ENCODE measurements at places on chromosomes 4 and X.
A peak's percentile ranks its signal among the peaks of the same experiment; 100 is the strongest.

GRCh38 chrX:119467842-119468550, at the start of gene SLC25A5:
TSS of gene SLC25A5 (plus strand) at chrX:119468444. CDS start at chrX:119468516, 72 bp downstream.
- peak; percentile 73 for DNase-seq

DNA sequence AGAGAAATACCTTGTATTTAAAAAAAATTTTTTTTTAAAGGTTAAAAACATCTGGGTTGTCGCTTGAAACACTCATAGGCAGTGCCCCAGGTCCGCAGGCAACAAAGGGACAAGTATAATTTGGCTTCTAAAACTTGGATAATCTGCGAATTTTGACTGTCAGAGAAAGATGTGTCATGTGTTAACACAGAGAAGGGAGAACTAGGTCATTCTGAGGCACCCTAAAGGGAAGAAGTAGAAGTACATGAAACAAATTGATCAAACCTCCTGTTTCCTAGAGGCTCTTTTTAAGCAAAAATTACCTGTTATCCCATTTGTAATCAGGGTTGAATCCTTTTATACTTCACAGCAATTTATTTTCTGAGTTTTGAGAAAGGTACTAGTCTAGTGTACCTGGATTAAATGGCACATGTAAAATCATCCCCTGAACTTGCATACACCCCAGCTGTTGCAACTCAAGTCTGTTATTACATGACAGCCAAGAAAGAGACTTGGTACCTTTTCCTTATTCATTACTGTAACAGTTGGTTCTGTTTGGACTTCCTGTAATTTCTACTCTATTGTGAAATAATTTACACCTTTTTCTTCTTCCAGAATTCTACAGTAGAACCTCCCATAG, 1.7 kb downstream of the SRD5A3 start:
- DNase-seq, result no peak

- DNase-seq, result peak; percentile 47
These were observed 738 bp upstream of the TSPAN5 start for GRCh38 chr4:98659106-98659592.

- no peak for DNase-seq
These were observed 83.3 kb upstream of the PAQR3 start for GRCh38 chr4:79022529-79022928.

DNA sequence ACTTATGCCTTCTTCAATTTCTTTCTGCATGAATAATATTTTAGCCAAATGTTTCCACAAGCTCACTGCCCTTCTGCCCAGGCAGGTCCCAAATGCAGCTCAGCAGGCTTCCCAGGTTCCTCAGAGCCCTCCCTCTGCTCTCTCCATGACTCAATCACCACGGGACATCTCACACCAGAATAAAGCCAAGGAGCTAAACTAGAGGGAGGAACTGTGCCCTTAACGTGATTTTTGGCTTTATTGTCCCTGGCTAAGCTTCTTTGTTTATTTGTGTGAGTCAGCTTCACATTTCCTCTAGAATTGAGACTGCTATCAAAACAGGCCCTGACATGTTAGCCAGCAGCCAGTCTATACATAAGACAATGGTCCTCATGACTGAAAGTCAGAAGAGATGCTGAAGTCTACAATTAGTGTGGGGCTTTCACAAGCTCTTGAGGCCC, 186.4 kb upstream of the GALNT7 start:
- DNase-seq, result peak; percentile 72

DNA sequence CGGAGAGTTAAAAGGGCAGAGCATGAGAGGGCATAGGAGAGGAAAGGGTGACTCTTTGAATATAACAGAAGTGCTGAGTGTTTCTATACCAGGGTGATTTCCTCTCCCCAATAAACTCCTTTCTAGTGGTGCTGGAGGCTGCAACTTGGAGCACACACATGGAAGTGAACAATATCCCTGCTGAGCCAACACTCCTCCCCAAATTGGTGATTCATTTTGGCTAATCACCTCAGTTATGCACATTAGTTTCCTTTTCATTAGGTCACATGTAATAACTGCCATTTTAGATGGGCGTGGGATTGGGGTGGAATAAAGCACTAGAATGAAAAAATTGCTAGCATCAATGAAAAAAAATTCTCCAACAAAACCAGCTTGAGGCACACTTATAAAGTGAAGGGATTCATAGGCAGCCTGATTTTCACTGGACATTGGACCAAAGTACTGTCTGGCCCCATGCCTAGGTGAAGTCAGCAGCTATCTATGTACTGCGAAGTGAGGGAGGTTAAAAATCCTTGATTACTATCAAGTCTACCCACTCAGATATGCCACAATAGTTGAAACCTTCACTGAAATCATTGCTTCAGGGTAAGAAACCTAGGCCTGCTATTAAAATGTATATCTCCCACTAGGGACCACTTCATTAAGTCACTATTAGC, 174.0 kb downstream of the GLUD2 start:
- no peak for DNase-seq

DNA sequence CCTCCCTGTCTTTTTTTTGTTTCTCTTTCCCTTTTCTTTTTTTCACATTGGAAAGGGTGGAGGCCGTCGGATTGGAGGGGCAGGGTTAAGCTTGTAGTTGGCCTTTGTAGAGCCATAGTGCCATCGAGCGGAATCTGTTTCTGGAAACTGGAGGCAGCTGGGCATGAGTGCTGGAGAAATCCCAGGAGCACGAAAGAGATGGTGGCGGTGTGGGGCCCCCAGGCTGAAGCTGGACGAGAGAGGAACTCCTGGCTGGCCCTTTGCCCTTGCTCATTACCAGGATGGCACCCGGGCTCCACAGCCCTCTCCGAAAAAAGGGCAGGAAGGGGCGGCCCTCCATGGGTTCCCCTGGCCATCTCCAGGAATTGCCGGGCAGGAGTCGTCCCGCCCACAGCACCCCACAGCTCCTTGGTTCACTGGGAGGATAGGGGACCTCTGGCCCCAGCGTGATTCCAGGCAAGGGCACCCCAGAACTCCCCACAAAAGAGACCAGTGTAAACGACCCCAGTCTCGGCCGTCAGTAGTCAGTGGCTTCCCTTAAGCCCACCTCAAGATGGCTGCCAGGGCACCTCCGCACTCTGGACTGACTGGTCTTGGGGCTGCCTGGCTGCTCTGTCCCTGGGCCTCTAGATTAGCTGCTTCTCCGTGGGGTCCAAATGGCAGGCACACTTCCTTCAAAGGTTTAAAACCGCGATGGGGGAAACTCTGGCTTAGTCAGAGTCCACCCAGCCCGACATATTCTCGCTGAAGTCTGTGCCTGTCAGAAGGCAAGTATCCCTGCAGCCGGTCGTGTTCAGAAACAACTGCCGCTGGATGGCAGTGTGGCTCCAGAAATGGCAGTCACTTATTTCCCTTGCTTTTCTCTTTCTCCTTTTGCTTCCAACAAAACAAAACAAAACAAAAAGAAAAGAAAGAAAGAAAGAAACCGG, 74.1 kb downstream of the NBDY start:
- DNase-seq, result no peak

DNA sequence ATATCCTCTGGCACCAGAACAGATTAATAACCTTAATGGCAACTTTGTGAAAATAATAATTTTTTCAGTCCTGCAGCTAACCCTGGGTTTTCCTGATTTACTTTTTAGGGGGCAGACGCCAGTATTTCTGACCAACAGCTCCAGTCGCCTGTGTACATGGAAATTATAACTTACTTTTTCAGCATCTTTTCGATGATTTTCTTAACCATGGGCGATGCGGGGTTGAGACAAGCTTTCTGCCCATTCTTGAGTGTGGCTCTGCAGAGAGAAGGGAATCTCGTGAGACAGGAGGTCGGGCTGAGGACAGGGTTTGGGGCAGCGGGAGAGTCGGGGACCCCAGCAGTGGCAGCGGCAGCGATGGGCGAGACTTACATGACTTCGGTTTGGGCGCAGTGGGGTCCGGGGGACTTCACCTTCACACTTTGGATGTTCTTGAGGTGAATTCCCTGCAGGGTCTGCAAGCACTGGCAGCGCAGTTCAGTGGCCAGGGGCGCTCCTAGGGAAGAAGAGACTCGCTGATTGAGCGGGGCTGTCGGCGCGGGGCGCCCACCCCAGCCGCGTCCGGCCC, 484 bp downstream of the CXCL2 start:
- no peak for DNase-seq

- peak; percentile 61 for DNase-seq
These were observed 29.6 kb downstream of the SLC16A2 start for GRCh38 chrX:74450803-74451449.

GRCh38 chrX:115535844-115536243, 25.1 kb upstream of the PLS3 start:
- no peak for DNase-seq

- no peak for DNase-seq
These were observed 9.9 kb upstream of the GPR101 start for GRCh38 chrX:137043736-137044135.

- DNase-seq, result no peak
These were observed 44.3 kb upstream of the DCLK2 start for GRCh38 chr4:150033901-150034300.

- peak; percentile 23 for DNase-seq
These were observed 3.7 kb upstream of the BEX4 start for GRCh38 chrX:103211012-103211715.

DNA sequence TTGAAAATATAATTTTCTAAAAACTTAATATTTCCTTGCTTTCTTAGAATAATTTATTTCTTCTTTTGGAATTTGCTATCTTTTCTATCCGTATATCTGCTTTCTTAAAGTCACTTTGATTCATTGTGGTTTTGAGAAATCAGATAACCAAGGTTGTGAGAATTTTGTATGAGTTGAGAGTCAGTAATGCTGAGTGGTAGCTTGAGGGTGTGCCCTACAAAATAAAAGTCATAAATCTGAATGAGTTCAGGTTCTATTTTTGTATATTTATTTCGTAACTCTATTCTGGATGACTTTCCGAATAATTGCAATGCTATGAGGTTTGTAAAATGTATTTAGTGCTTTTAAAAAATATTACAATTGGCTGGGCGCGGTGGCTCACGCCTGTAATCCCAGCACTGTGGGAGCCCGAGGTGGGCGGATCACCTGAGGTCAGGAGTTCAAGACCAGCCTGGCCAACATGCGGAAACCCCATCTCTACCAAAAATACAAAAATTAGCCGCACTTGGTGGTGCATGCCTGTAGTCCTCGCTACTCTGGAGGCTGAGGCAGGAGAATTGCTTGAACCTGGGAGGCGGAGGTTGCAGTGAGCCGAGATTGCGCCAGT, 8.9 kb downstream of the COPS4 start:
- DNase-seq, result no peak

DNA sequence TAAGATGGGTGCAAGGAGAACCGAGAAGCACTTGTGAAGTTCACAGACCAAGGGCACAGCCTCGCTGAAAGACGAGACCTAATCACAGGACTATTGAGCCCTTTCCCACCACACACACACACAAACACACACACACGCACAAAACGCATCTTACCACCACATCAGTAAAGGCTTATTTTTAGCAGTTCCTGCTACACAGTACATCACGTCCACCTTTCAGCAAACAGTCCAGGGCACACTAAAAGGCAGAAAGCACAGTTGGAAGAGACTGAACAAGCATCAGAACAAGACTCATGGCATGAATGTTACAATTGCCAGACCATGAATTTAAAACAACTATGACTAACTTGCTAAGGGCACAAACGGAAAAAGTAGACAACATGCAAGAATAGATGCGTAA, 83.6 kb upstream of the MAPK10 start:
- DNase-seq, result no peak

DNA sequence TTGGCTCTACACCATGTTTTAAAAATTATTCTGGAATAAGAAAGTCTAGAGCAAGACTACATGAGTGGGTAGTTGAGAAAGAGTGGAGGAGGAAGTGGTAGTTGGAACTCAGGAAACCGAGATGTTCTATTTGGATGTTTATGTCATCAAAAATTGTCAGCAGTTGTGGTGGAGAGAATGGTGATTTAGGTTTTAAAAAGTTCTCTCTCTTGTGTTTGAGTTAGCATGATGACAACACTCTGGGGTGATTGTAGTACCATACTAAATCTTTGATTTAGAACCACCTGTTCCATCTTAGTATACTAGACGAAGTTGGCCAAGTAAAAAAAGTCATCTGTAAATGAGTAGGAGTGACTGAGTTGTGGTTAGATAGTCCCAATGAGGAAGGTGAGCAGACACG, 40.7 kb downstream of the KLHL2 start:
- no peak for DNase-seq

DNA sequence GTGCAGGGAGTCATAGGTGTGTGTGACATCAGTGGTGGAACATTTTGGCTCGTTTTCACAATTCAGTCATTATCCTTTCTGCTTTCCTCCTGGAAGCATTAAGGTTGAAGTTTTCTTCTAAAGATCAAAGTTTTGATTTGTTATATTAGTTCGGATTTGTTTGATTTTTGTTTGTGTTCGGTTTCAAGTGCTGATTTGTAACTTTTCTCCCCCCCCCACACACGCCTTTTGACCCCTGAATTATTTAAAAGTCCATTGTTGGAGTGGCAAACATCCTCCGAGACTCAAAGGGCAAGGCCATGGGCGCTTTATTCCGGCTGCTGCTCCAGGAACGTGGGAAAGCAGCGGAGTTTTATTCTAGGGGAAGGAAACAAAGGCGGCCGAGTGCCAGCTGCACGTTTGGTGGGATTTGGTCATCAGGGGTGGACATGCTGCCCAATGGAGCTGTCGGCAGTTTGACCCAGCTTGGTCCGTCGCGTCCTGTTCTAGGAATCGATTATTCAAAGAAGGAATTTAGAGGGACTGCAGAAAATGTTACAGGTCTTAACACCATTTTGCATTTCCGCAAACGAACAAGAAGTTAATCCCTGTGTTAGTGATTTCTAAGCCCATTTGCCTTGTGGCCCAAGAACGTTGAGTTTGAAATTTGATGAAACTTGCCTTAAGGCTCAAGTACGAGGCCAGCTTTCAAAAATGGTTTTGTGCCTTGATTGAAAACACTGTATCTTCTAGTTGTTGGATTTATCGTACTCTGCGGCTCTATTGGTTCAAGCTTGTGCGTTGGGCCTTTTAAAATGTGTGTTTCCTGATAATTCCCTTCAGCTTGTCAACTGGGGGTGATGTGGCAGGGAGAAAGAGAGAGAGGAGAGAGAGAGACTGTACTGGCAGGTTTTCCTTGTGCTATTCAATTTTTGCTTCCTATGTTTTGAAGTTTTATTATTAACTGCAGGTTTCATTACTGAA, 565 bp upstream of the ZNF41 start:
- DNase-seq, result peak; percentile 14

GRCh38 chr4:77349364-77349763, 192.4 kb downstream of the CCNG2 start:
- DNase-seq, result no peak

- peak; percentile 2 for DNase-seq
These were observed 23.6 kb upstream of the SMPX start for GRCh38 chrX:21781525-21781924.

- DNase-seq, result peak; percentile 20
These were observed at the start of gene PGRMC2 for GRCh38 chr4:128287141-128287870. TSS of gene PGRMC2 (minus strand) at chr4:128287813. CDS start at chr4:128287790, 23 bp downstream.

DNA sequence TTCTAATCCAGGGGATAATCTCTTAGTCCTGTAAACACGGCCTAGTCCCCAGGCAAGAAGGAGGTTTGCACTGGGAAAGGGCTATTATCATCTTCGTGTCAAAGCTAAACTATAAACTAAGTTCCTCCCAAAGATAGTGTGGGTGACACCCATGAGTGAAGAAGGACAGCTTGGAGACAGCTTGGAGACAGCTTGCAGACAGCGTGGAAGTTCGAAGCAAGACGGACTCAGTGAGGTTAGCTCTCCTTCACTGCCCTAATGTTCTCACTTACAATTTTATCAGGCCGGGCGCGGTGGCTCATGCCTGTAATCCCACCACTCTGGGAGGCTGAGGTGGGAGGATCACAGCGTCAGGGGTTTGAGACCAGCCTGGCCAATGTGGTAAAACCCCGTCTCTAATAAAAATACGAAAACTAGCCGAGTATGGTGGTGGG, 19.2 kb upstream of the PLCXD1 start:
- DNase-seq, result no peak

Data from urothelium cell line (cell line).